ENCODE measurements at places on chromosomes 2 and 18. TPM values are rescaled to one million over a fixed set of nuclear protein-coding genes. Genes with fewer than 3 reads are reported as not detected.

The OXER1 gene
- total RNA-seq, result 0.58 TPM

The PTPN4 gene
- 21.3 TPM for total RNA-seq

GRCh38 chr18:79816092-79816491 is 18.4 kb downstream of the KCNG2 start:
- DNase-seq, result no peak

GRCh38 chr2:37583867-37584266 is 87.6 kb downstream of the CDC42EP3 start:
- DNase-seq, result no peak

Data from esophagus muscularis mucosa (tissue), 4 donors.